ENCODE measurements at places on chromosomes 2 and 18.

GRCh38 chr2:195590861-195591205 lies 66.2 kb upstream of the SLC39A10 start:
- no peak for DNase-seq

DNA sequence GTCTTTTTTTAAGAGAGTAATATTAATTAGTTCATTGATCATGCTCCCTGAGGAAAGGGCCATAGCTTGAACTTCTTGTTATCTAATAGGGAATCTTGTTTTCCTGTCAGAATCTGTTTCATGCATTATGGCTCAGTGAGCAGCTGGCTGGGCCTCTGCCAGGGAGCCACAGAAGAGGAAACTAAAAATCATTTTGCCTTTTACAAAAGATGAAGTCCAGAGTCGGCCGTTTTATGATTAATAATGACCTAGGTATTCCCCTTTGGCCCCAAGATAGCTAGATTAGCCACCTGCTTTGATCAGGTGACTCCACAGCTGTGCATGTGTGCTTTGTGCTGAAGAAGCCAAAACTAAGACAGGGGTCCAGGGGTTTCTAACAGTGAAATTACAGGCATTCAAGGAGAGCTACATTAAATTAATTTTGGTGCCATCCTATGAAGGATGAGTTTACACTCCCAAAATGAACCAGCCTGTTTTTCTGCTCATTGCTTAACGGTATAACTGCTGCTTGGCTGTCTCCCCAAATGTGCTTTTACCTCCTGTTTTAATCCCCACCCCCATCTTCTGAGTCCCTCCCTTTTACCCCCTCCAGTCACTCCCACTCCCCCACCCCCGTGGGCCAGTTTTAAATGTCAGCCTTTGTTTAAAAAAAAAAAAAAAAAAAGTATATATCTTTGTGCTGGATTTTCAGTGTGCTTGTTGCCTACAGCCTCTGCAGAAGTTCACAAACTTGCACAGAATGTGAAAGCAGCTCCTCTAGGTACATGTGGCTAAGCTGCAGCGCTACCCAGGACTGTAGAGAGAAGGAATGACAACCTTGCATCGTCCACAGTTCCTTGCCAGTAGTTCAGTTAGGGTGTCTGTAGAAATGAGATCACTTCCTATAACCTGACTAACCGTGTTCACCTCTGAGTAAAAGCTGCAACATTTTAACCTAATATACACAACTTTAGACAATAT lies 93.1 kb downstream of the CABLES1 start:
- DNase-seq: peak; percentile 60

DNA sequence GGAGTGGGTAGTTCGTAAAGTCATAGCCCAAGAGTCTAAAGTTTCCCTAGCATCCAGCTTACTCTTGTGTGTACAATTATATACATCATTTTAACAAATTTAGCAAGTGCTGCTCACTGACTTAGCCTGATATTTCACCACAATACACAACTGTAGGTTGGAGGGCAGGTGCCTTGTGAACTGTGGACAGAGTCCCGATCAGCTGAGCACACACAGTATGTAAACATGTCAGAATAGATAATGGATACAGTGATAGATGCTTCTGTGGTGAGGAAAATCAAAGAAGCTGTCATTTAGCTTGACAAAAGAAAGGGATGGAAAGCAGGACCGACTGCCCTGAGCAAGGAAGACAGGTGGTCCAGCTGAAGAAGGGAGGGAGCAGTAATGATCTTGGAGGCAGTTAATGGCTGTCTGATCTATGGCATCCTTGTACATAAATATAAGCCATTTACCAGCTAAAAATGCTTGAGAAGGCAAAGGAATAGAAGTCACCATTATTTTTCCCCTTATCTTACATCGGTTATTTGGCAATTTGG lies 372.8 kb upstream of the UBE2E3 start:
- no peak for DNase-seq

DNA sequence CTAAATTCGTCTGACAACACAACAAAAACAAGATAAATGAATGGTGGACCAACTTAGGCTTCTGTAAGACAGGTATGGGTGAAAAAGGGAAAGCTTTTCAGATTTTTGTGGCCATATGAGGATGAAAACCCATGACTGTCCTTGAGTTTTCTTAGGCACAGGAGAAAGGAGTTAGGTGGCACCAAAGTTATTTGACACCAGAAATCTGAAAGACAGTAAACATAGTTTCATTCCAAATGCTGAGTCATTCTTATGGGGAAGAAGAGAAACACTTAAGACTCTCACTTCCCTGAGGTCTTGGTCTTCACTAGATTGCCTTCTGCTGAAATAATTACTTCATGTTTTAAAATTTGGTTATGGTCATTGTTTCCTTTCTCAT lies 5.2 kb upstream of the GPD2 start:
- no peak for DNase-seq

DNA sequence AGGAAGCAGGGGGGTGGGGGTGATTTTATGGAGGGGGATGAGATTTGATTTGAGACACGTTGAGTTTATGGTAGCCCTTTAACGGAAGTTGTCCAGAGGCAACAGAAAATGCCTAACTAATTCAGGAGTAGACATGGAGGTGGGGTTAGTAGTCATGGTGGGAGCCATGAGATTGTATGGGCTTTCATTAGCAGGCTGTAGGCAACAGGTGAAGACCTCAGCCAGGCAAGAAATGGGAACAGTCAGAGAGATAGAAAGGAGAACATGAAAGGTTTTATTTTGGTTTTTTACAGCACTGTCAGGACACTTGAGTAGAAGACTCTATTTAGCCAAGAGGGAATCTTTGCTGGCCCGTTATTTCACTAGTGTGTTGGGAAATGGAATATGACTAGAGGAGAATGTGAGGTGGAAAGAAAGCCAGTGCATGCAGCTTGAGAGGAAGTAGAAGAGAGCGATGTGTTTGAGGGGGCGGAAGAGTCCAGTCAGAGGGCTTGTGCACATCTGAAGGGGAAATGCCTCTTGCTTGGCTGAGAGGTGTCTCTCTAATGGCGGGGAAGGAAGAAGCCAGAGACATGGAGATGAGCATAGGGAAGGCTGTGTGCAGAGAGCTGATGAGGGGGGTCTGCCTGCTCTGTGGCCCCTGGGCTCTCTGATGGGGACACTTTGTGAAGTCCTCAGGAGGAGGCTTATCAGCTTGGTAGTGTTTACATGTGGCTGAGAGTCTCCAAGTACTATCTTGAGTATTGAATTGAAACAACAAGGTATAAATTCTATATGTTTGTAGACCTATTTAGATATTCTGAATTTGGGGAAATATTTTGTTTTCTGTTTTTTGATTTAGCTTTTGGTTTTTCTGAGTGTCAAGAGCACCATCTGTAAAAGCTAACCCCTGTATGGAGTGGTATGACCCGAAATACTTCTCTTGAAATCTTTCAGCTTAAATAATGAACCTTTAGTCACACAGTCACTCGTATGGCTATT lies 66.9 kb upstream of the ITM2C start:
- DNase-seq: peak; percentile 29

- no peak for DNase-seq
Observed at GRCh38 chr2:48050711-48051110, 144.4 kb upstream of the FBXO11 start.

DNA sequence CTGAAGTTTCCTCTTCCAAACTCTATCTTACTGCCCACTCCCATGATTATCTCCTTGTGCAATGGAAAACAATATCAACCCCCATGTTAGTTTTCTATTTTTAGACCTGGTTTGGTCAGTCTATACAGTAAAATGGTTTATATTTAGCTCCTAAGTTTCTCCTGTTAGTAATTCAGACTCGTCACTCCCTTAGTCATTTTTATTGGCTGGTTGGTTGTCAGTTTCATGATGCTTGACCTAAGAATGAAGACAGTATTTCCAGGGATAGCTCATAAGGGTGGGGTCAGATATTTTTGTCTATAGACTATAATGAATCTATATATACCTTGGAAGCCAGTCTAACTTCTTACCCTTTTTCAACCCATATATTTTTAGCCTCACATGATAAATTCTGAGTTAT lies 61.4 kb upstream of the NEUROD1 start:
- no peak for DNase-seq

DNA sequence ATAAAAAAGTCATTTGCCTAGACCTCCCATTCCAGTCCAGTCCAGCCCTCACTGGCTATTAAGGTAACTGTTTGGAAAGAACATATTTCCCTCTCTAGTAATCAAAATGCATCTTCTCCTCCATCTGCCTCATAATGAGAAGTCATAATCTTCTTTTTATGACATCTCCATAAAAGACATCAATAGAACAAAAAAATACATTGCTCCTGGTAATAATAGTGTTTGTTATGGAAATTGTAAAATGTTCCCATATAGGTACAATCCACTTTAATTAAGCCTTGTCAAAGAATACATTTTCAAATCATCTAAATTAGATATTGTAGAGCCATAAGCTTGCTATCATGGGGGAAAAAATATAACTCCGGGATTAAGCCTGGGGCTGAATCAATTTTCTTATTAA lies 461.6 kb downstream of the LRATD1 start:
- DNase-seq: no peak

- no peak for DNase-seq
Observed at GRCh38 chr2:192157776-192158175, 37.0 kb downstream of the TMEFF2 start.

DNA sequence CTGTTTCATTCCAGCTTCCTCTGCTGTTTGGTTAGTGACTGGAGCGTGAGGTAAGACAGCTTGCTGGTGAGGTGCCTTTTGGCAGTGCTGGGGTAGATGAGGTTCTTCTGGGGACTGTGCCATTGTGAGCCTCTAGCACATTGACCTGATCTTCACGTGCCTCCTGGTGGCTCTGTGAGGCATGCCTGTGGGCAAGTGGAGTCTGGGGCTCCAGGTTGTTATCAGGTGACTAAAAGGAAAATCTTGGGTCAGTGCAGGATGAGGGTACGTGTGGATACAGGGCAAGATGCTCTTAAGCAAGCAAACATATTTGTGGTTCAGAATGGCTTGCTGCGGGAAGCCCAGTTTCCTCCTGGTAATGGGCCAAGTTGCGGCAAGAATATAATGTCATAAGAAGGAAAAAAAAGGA lies 75.4 kb downstream of the FHOD3 start:
- no peak for DNase-seq

GRCh38 chr2:3839476-3839875 lies 136.1 kb downstream of the DCDC2C start:
- no peak for DNase-seq

All from stimulated activated naive B cell treated with anti-CD40 and anti-IgM and Interleukin-4, amounts not matched to agents 10 μg/mL and 1 μg/mL and 100 μg/mL, for 72 hours (primary cell).